ENCODE measurements at places on chromosomes 6 and 20.

DNA sequence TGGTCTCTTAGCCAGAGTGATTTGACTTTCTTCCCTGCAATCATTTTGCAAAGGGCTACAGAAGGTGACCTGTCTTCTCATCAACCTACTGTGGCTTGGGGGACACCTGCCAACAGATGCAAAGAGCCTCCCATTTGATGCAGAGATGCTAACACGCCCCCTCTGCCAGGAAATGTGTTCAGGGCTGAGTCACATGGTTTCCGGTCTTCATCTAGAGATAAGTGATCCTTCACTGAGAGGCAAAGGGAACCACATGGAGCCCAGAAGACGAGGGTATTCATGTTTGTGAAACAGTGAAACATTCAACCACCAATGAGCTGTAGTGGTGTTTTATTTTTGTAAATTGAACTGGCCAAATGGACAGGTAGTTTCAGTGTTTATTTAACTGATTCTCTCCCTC is 109.0 kb upstream of the RIN2 start:
- no peak for DNase-seq

DNA sequence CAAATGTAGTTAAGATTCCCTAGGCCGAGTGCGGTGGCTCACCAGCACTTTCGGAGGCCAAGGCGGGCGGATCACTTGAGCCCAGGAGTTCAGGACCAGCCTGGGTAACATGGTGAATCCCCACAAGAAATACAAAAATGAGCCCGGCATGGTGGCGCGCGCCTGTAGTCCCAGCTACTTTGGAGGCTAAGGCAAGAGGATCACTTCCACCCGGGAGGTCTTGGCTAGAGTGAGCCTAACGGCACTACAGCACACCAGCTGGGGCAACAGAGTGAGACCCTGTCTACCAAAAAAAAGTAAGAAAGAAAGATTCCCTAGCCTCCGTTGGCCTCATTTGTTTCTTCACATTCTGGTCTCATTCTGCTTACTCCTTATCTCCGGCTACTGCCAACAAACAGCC is 1.2 kb downstream of the ESF1 start:
- DNase-seq, result no peak

DNA sequence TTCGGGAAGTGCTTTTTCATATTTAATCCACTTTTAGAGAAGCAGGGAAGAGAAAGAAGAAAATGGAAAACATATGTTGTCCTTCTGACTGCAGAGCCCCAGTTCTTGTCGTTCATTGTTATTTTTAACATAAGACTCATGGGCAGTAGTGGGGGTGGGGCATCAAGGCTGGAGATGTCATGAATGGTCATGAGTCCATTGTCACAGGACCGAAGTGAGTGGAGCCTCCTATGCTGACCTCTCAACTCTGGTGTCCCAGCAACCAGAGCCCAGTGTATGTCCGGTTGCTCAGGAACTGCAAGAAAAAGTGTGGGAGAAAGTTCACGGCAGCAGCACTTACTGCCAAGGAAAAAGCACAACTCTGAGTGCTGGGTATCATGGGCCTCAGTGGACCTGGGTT is 108.6 kb downstream of the BANF2 start:
- no peak for DNase-seq

DNA sequence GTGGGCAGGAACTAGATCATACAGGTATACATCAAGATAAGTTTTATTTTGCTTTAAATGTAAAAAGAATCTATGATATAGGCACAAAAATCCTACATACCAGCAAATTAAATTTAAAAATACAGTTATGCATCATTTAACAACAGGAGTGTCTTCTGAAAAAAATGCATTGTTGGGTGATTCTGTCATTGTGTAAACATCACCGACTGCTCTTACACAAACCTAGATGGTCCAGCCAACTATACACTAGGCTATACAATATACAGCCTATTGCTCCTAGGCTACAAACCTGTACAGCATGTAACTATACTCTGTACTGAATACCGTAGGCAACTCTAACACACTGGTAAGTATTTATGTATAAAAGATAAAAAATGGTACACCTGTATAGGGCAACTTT is 139.4 kb downstream of the RNGTT start:
- DNase-seq, result no peak

Data from AML-193 (cell line).